ENCODE measurements at places on chromosomes 6 and 20. TPM values are rescaled to one million over a fixed set of nuclear protein-coding genes. Genes with fewer than 3 reads are reported as not detected.

DNA sequence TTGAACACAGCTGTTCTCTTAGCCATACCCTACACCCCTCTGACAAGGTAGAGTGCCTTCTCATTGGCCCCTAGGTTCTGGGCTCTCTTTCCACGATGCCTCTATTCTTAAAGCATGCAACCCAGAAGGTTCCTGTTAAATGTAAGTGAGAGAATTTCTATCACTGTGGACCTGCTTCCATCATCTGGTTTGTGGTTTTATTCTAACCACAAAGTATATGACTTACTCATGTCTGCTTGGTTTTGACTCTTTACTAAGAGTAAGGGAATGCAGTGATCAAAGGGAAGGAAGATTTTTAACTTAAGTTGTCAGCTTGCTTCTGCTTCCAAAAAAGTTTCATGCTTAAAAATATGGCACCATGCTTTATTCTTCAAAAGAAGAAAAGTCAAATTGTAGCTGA, 80.2 kb downstream of the ANKEF1 start:
- peak; percentile 66 for DNase-seq

GRCh38 chr20:47708953-47709833, 76.1 kb downstream of the SULF2 start:
- DNase-seq: no peak

GRCh38 chr6:99905209-99906106, 88.6 kb downstream of the MCHR2 start:
- DNase-seq: peak; percentile 39

DNA sequence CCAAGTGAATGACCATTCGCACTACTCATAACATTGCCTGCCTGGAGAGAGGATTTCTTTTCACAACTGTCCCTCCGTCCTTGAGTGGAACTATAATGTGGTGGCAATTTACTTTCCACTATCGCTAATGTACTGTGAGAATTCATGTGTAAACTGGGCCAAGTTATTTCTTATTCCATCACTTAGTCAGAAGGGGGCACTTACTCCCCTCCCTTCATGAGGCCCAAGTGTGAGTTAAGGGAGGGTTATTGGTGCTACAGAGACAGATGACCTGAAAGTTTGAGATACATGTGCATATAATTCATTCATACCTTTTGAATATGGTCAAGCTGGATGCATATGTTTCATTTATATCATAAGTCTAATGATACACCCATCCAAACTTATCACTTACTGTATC, 65.2 kb upstream of the LOC128125822 start:
- no peak for DNase-seq

DNA sequence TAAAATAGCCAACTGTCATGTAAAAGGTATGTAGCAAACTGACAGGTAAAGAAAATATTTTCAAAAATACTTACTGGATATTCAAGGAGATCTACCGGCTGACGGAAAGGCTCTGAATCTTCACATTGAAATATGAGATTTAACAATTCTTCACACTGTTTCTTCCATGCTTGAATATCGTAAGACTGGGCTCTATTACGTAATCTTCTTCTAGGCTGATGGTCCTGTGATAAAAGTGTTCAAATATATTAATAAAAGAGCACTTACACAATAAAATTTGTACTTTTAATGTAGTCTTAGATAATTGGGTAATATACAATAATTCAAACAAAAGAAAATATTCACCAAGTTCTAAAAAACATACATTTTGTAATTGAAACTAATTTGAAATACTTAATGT, 87.4 kb downstream of the IRAK1BP1 start:
- DNase-seq: no peak

DNA sequence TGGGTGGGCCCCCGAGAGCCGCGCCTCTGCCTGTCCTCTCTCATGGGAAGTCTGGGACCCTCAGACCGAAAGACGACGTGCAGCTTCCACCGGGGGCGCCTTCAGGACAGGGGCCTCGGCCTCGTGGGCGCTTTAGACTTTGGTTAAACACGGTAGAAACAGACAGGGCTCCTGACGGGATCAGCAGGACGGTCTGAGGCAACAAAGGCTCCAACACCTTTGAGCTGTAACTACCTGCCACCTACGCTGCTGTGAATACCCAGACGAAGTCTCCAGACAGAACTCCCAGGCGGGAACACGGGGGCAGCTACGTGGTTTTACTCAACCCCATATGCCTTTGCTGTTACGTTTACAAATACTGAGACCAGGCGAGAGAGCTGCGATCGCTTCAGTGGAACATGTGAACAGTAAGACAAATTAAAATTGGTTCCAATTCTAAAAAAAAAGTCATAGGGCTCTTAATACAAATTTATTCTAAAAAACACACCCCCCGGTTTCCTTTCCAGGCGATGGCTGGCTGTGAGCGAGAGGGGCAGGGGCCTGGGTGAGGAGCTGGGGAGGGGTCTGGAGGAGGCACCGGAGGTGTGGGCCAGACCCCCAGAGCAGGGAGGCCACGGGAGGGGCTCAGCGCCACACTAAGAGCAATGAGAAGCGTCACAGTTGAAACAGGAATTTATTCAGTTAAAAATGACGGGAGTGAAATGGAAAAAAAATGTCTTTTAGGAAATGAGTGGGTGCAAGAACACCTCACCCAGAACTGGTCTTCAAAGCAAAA, 453.2 kb downstream of the QKI start:
- DNase-seq: no peak

DNA sequence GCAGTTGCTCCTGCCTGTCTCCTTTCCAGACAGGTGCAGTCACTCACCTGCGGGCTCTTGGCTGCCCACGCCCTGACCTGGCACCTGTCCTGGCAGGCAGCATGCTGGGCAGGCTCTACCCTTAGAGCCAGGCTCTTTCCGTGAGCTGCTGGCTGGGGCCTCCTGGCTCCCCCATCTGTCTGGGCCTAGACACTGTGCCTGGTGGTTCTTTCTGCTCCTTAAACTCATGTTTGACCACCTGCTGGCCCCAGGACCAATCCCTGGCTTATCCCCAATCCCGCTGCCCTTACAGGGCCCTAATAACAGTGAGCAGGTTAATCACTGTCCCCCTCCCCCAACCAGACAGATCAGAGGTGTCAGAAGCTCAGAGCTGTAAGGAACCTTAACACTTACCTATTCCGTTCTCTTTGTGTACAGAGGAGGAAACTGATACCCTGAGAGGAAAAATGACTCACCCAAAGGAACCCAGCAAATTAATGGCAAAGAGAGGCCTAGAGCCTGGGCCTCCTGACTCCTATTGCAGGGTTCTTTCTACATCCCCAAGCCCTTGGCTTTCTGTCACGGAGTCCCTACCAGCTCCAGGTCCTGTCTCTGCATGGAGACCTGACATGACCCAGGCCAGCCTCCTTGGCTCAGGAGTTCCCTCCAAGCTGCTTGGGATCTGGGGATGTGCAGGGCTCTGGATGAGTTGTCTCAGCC, 54.7 kb downstream of the RAB44 start:
- no peak for DNase-seq

DNA sequence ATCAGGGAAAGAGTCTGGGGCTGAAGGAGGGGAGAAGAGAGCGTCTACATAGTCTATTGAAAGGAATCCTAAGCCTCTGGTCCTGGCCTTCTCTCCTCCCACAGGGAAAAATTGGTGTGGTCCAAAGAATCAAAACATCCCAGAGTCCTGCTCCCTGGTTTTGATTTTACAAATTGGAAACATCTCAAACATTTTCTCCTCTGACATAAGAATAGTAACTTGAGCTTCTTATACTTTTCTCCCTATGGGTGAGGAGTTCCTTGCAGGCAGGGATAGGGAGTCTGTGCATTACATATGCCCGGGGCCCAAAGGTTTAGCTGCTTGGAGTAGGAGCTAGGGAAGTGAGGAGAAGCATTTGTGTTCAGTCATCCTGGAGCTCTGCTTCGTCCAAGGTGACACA, 120.0 kb upstream of the GGTLC1 start:
- DNase-seq: no peak

DNA sequence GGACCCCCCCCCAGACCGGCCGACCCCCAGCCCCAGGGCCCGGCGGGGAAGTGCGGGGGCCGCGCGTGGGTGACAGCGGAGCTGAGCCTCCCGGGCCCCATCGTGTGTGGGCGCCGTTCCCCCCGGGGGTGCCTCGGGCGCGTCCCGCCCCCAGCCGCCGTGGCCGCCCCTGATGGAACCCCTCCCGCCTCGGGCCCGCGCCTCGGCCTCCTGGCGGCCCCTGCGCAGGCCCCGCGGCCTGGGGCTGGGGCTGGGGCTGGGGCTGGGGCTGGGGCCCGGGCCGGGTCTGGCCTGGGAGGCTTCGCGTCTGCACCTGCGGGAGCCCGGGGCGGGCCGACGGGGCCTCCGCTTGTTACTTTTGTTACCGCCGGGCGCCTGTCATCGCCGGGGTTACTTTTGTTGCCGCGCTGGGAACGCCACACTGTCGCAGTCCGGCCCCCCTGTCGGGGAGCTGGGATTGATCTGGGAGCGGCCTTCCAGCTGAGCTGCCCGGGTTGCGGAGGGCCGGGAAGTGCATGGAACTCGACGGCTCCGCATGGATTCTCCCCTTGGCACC, 598 bp downstream of the OGFR start:
- no peak for DNase-seq

- DNase-seq: peak; percentile 70
Measured at GRCh38 chr6:12060780-12061609, 48.9 kb downstream of the HIVEP1 start.

BEND3 gene
- 2.1 TPM for total RNA-seq

MUCL3 gene
- total RNA-seq: not detected

PI3 gene
- total RNA-seq: not detected

C6orf58 gene
- total RNA-seq: not detected
